ENCODE measurements at places on chromosomes 3 and 15.
A peak's percentile ranks its signal among the peaks of the same experiment; 100 is the strongest.

GRCh38 chr3:19338769-19339168 is 190.5 kb downstream of the KCNH8 start:
- no peak for DNase-seq

DNA sequence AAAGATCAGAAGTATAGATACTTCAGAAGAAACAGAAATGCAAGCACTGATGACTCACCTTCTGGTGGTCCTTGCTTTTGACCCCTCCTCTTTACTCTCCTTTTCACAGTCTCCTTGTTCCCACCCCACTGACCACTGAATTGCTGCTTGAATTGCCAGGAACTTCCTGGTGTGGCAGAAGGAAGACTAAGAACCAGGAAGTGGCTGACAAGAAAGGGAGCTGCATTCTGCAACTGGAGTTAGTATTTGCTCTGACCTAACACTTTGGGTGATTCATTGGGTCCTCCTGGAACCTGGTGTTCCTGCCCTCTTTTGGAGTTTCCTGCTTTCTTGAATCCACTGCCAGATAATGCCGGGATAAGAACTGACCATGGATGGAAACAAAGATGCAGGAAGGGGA is 23.0 kb downstream of the KY start:
- no peak for DNase-seq

- no peak for DNase-seq
Observed at GRCh38 chr3:69143612-69144011, 21.2 kb upstream of the LMOD3 start.

- DNase-seq = no peak
Observed at GRCh38 chr3:140614001-140614400, 63.9 kb upstream of the TRIM42 start.

- no peak for DNase-seq
Observed at GRCh38 chr3:166706094-166706493, 674.0 kb downstream of the ZBBX start.

GRCh38 chr3:46926871-46927717 is 49.5 kb downstream of the CCDC12 start:
- no peak for DNase-seq

DNA sequence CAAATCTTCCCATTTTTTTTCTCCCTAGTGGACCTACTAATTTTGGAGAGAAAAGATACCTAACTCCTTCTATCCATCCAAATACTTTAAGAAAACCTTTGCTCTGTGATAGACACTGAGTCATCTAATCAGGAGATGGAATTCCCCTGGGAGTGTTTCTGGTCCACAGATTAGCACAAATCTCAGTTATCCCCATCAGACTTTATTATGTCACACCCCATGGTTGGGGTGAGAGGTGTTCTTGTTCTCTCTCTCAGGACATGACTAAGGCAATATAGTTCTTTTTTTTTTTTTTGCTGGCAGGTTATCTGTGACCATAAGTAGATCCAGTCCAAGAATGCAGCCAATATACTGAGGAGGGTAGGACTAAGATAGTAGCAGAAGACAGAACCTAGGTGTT is 15.8 kb downstream of the SLC9A9 start:
- DNase-seq = no peak

DNA sequence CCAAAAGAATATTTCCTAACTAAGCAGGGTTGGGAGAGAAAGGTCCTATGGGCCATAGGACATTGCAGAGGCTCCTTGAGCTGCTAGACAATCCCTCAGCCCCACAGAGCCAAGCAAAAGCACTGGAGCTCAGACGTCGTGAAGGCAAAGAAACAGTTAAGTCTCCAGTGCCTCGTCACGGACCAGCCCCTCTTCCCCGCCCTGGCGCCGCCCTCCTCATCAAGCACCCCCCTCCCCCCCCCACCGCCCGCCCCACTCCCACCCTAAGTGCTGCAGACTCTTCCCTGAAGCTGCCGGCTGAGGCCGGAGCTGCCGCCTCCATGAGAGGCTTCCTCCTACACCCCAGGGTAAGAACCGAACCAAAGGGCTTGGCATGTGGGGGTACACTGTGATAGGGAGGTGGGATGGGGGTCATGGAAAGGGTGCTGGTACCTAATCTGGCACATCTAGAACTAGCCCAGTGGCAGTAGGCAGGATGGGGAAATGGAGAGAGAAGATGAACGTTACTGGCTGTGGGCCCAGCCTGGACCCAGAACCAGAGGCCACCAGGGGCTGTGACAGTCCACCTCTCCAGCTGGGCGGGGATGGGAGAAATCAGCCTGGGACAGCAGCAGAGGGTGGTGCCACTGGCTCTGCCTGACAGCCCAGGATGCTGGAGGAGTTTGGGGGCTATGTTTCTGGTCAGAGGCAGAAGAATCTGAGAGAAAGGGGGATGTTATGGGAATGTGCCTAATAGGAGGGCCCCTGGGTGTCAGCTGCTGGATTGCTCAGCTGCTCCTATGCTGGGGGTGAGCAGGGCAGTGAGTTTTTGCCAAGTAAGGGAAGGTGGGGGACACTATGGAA is at the start of gene MAP1A:
Gene MAP1A, plus strand, starts transcription at position 255 of the 843 bp plus-strand sequence. CDS start 3,866 bp downstream, outside the sequence.
- no peak for DNase-seq

DNA sequence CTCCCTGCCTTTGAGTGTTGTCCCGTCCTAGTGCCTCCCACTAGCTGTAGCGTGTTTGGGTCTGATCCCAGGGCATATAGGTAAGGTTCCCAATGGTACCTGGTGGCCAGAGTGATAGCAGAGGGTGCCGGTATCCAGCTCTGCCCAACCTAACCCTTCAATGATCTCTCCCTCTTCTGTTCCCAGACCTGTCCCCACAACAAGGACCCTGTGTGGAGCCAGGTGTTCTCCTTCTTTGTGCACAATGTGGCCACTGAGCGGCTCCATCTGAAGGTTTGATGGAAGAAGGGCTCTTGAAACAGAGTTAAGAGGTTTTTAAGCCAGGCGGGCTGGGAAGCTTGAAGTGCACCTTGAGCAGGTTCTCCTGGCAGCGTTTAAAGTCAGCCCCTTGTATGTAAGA is 35.5 kb downstream of the ESYT3 start:
- no peak for DNase-seq

GRCh38 chr3:62546266-62546665 is 172.9 kb upstream of the FEZF2 start:
- DNase-seq = no peak

- DNase-seq = no peak
Observed at GRCh38 chr3:194354315-194354714, 3.2 kb upstream of the CPN2 start.

DNA sequence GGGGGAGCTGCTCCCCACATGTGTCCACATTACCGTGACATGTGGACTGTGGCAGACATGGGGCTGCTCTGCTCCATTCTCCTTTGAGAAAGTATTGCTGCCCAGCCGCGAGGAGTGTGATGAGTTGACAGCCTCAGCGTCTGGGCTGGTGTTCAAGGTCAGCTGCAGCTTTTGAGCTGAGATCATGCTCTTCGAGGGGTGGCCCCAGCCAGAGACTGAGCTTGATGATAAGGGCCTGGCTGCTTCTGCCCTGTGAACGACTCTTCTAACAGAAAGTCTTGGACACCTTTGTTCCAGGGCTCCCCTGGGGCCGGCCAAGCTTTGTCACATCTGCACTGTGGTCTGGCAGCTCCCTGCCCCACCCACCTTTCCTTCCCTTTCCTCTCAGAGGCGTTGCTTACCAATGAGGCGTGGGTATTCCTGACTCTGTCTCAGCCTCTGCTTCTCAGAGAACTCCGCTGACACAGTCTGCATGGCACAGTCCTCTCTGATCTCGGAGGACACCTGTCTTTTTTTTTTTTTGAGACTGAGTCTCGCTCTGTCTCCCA is 86.6 kb downstream of the CHRD start:
- no peak for DNase-seq

DNA sequence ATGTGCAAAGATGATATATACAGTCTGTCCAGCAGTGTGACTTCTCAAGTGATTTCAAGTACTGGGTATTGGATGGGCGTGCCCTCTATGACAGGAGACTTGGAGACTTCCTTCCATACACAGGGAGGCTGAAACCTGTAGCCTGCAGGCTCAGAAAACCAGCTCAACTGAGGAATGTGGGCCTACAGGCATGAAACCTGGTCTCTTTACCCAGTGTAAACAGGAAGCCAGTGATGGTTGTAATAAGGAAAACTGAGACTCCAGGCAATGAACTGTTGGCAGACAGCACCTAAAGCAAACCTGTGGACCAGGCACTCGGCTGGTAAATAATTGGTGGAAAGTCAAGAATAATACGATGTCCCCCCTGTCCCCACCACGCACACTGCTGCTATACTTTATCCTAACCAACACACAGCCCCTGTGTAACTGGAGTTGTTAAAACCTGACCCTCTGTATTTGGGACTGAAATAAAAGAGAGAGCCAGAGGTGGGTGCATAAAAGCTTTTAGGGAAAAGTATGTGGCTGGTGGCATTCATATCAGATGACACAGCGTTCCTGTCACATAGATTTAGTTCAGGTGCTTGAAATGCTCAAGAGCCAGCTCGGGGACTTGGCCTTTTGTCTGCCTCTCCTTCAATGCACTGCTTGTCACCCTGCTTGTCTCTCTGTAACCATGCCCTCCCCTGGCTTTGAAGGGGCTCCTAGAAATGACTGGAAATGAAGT is 144.7 kb downstream of the TPRG1 start:
- DNase-seq = no peak

GRCh38 chr3:72618739-72619138 is 229.5 kb downstream of the SHQ1 start:
- no peak for DNase-seq

GRCh38 chr15:95712785-95713184 is 617.7 kb upstream of the NR2F2 start:
- DNase-seq = no peak

GRCh38 chr3:60154011-60154410 is 1097.2 kb downstream of the FHIT start:
- DNase-seq = no peak

- DNase-seq = peak; percentile 98
Observed at GRCh38 chr3:31531992-31532586, 636 bp upstream of the STT3B start.

- no peak for DNase-seq
Observed at GRCh38 chr15:48647962-48648361, 2.5 kb upstream of the FBN1 start.

GRCh38 chr3:45345846-45346580 is 42.4 kb upstream of the LARS2 start:
- no peak for DNase-seq

DNA sequence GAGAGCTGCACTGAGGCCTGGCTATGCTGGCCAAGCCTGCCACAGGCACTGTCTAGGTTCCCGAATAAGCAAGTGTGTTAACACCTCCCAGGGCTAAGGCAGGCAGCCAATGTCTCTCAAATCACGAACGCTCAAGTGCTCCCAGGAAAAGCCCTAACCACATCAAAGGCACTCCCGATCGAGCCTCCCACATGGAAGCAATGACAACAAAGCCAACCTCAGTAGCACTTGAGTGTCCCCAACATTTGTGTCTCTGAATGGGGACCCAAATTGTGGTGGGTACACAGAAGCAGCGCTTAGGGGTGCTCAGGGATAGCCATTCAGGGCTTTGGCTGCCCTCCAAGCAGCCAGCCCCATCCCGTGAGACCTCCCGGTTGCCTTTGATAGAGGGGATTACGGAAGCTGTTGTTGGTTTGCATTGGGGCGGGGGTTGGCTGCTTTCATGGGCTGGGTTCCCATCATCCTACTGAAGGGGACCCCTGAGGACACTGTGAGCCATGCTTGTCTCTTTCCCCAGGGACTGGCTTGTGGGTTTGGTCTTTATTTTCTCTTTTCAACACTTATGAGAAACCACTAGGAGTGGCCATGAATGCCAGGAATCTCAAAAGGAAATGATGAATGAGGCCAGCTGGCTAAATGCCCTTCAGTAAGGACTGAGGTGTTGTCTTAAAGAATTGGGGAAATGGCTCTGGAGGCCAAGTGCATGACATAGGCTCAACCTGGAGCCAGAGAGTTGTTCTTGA is 234.1 kb upstream of the FEZF2 start:
- peak; percentile 45 for DNase-seq

DNA sequence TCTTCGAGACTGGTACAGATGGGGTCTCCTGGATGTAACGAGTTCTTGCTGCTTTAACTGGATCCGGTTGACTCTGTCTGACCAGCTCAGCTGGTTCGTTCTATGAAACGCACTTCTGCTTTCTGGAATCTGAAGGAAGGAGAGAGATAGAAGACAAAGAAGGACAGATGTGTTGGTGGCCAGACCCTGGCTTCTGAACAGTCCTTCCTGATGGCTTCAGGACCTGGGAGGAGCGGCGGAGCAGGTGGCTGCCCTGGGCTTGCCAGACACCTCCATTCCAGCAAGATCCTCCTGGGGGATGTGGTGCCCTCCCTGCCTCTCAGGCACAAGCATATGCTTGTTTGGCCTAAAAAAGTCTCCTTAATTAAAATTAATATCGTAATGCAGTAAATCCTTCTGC is 99.9 kb downstream of the APBA2 start:
- no peak for DNase-seq

DNA sequence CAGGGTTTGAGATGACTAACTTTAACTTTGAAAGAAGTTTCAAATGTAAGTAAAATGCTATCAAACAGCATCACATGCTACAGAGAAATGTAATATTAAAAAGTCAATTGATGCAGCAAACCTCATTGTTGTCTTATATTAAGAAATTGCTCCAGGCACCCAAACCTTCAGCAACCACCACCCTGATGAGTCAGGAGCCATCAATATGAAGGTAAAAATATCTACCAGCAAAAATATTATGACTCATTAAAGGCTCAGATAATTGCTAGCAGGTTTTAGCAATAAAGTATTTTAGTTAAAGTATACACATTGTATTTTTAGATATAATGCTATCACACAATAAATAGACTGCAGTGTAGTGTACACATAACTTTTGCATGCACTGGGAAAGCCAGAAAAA is 746.3 kb downstream of the ZPLD1 start:
- DNase-seq = no peak

DNA sequence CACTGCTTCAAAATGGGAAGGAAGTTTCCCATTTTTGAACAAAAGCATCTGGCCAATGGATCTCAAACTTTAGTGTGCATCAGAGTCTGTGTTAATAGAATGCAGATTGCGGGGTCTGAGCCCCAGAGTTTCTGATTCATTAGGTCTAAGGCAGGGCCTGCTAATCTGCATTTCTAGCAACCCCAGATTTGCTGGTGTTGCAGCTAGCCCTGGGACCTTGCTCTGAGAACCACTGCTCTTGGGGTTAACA is 30.7 kb upstream of the USP3 start:
- no peak for DNase-seq

GRCh38 chr3:178001670-178002101 is 534.5 kb upstream of the KCNMB2 start:
- DNase-seq = no peak

GRCh38 chr3:37995652-37996641 is 5.4 kb downstream of the VILL start:
- no peak for DNase-seq

GRCh38 chr3:30612437-30613132 is 6.2 kb downstream of the TGFBR2 start:
- no peak for DNase-seq

GRCh38 chr3:149342413-149343380 is 9.3 kb upstream of the TM4SF18 start:
- peak; percentile 62 for DNase-seq

GRCh38 chr3:58572013-58572633 is 5.1 kb downstream of the FAM107A start:
- DNase-seq = no peak

DNA sequence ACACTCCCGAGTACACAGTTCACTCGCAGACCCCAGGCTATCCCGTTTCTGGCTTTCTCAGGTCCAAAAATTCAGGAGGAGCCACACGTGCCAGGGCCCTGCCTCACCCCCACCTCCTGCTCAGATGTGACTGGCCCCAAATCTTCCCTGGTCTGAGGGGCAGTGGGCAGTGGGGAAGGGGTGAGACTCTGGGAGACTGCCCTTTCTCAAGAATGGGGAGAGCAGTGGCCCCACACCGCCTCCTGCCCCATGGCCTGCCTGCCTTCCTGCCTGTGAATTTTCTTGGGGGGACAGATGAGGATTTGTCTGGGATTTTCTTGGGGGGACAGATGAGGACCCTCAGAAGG is 174.6 kb downstream of the MEGF11 start:
- no peak for DNase-seq

Data from GM04504 (cell line).